Smooth muscle cell of bladder (primary cell): ENCODE measurements at places on chromosomes 12 and 14. TPM values are rescaled to one million over a fixed set of nuclear protein-coding genes. Genes with fewer than 3 reads are reported as not detected.

MMP17 gene
- 11.7 and 16.5 TPM in 2 replicates for total RNA-seq

TBX3 gene
- 14.5 and 22.0 TPM in 2 replicates for total RNA-seq

PRKD1 gene
- total RNA-seq: 12.4 and 18.4 TPM in 2 replicates

KRT81 gene
- under 0.01 and 0.28 TPM in 2 replicates for total RNA-seq

TCL1B gene
- not detected in 2 replicates for total RNA-seq

C12orf56 gene
- total RNA-seq: 0.28 and 0.37 TPM in 2 replicates

PTGER2 gene
- 6.6 and 8.4 TPM in 2 replicates for total RNA-seq

OASL gene
- 0.09 and 0.57 TPM in 2 replicates for total RNA-seq

SOX5 gene
- total RNA-seq: 6.1 and 8.0 TPM in 2 replicates

KRT3 gene
- total RNA-seq: not detected in 2 replicates

ZFP36L1 gene
- 12.5 and 14.1 TPM in 2 replicates for total RNA-seq

APOLD1 gene
- total RNA-seq: 3.3 and 4.1 TPM in 2 replicates

GZMH gene
- total RNA-seq: not detected in 2 replicates

HCAR3 gene
- total RNA-seq: not detected in 2 replicates

ZNF891 gene
- total RNA-seq: 0.71 and 0.92 TPM in 2 replicates

ZFYVE26 gene
- 10.4 and 15.4 TPM in 2 replicates for total RNA-seq

SPTB gene
- total RNA-seq: 0.14 TPM in 1 of 2 replicates, not detected in the other

SYT1 gene
- total RNA-seq: 1.6 and 2.0 TPM in 2 replicates

C1QL4 gene
- total RNA-seq: under 0.01 TPM in 1 of 2 replicates, not detected in the other

TMCC3 gene
- total RNA-seq: 0.71 and 1.4 TPM in 2 replicates

LMO3 gene
- 4.1 and 10.8 TPM in 2 replicates for total RNA-seq

VASH1 gene
- 2.6 and 5.1 TPM in 2 replicates for total RNA-seq

VPS37B gene
- total RNA-seq: 5.1 and 5.9 TPM in 2 replicates

TSPAN11 gene
- total RNA-seq: 0.18 and 1.1 TPM in 2 replicates

EXD2 gene
- 13.5 and 14.8 TPM in 2 replicates for total RNA-seq

MOAP1 gene
- total RNA-seq: 11.4 and 11.9 TPM in 2 replicates

ZDHHC22 gene
- total RNA-seq: not detected in 2 replicates

SMIM41 gene
- 1.4 and 9.8 TPM in 2 replicates for total RNA-seq

C1RL gene
- 41.5 and 51.9 TPM in 2 replicates for total RNA-seq

ERH gene
- total RNA-seq: 245 and 282 TPM in 2 replicates
